Colonic mucosa (tissue), 4 donors: ENCODE measurements at places on chromosomes 1 and 21. TPM values are rescaled to one million over a fixed set of nuclear protein-coding genes. Genes with fewer than 3 reads are reported as not detected.

Gene TP73
- total RNA-seq: 0.42 TPM

Gene UBL4B
- total RNA-seq: not detected

Gene SDE2
- 19.8 TPM for total RNA-seq

Gene URB2
- total RNA-seq: 5.7 TPM

Gene KRTAP11-1
- total RNA-seq: not detected
